ENCODE measurements at places on chromosomes 5 and 9.

DNA sequence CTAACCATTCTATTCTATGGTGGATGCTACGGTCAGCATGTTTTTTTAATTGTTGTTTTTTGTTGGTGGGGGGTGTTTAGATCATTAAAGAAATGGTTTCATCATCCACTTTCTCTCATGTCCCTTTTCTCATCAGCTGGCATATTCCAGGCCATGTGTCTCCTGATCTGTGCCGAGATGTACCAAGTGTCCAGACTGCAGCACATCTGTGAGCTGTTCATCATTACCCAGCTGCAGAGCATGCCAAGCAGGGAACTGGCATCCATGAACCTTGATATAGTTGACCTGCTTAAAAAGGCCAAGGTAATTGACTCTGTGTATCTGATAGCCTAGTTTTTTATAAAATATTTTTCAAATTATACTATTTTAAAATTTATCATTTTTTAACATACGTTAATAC is 38.9 kb downstream of the GLRX start:
- no peak for DNase-seq

- DNase-seq = peak; percentile 99
Observed at GRCh38 chr5:172443441-172444109, 10.8 kb downstream of the SH3PXD2B start.

- DNase-seq = no peak
Observed at GRCh38 chr5:14829396-14829795, 42.2 kb downstream of the ANKH start.

DNA sequence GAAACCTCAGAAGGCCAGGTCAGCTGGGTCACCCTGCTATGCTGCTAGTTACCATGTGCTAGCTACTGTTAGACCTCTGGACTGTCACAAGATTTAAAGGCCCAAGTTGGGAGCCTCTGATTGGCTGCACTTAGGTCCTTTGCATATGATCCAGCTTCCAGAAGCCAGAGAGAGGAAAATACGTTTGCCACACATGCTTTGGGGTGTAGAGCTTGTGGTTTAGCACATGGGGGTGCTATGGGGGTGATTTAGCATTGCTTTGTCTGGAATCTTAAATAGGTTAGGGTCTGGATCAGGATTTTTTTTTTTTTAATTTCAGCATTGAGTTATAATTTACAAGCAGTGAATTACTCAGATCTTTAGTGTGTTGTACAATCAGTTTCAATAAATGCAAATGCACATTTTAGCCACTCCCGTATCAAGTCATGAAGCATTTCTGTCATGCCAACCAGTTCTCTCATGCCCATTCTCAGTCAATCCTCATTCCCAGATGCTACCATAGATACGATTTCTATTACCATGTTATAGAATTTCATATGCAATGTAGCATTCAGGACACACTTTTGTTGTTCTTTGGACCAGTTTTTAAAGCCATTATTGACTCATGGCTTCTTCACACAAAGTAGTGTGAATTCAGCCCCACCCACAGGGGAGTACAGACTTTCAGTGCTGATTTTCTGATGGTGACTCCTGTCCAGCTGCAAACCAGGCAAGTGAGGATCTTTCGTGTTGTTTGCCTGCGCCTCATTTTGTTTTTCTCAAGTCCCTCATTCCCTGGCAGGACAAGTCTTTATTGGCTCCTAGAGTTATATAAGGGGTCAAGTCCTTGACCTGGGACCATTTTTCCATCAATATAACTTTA is 250.4 kb downstream of the LRRC70 start:
- no peak for DNase-seq

DNA sequence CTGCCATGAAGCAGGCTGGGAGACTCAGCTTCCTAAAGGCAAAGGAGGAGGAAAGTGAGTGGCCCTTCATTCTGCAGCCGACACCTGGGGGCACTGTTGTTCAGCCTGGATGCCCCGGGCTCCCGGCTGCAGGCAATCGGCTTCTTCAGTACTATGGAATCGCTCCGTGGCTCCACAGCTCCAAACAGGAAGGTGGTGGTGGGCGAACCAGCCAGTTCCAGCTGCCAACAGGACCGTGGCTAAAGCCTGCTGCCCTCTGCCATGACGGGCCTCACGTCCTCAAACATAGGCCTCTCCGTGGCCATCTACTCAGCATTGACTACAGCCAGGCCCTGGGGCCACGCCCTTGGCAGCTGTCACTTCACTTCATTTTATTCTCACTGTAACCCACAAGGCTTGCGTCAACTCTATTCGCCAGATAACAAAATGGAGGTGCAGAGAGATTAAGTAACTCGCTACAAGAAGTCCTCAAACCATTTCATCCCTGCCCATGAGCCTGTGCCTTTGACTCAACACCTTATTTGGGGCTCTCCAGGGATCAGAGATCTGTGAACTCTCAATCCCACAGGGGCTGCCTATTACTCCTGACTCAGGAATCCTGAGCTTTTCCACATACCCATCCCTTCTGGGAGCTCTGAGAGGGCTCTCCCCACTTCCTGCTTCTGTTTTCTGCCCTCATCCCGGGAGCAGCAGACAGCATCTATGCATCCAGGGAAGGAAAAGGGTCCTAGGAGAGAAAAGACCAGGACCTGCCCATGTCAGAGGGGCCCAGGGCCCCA is 38.0 kb downstream of the PAX5 start:
- DNase-seq = peak; percentile 49

DNA sequence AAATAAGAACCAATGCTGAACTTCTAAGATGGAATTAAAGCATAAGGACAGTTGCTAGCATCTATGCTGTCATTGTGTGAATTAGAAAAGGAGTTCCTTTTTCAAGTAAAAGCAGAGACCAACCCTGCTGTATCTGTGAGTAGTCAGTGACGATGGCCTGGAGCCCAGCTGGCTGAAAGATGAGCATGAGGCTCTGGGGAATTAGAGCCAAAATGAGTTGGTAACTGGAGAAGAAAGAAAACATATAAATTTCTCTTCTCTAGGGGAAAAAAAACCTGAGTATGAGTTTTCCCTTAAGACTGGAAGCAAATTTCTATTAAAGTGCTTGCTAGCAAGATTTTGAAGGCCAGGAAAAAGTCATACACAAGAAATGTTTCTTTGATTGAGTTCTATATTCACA is 1.6 kb upstream of the SPZ1 start:
- no peak for DNase-seq

Measured in kidney capillary endothelial cell (primary cell).